ENCODE measurements at places on chromosomes 16 and 17.

DNA sequence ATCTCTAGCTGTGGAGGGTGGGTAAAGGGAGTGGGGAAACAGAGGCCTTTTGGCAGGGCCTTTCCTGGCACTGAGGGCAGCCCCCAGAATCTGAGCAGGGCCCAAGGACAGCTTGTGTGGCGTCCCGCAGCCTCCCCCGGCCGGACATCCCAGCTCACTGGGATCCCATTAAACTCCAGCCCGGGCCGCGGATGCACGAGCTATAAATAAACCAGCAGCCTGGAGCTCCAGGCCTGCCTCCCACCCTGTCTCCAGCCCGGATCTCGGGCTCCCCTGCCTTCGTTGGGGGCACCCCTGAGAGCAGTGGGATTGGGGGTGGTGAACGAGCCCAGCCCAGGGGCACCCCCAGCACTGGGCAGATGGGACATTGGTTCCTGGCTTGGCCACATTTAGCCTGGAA is 13.8 kb upstream of the AATK start:
- DNase-seq, result no peak

- no peak for DNase-seq
Measured at GRCh38 chr16:9903-10665, 43.3 kb downstream of the POLR3K start.

DNA sequence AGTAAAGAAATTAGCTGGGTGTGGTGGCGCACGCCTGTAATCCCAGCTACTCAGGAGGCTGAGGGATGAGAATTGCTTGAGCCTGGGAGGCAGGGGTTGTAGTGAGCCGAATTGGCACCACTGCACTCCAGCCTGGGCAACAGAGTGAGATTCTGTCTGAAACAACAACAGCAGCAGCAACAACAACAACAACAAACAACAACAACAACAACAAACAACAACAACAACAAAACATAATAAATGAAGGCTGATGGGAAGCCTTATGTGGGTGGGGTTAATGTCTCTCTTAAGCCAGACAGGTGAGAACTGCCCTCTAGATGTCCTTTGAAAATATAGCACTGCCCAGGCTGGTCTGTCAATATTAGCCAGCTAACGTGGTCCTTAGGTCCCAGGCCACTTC is 107.3 kb downstream of the MSI2 start:
- DNase-seq, result no peak

DNA sequence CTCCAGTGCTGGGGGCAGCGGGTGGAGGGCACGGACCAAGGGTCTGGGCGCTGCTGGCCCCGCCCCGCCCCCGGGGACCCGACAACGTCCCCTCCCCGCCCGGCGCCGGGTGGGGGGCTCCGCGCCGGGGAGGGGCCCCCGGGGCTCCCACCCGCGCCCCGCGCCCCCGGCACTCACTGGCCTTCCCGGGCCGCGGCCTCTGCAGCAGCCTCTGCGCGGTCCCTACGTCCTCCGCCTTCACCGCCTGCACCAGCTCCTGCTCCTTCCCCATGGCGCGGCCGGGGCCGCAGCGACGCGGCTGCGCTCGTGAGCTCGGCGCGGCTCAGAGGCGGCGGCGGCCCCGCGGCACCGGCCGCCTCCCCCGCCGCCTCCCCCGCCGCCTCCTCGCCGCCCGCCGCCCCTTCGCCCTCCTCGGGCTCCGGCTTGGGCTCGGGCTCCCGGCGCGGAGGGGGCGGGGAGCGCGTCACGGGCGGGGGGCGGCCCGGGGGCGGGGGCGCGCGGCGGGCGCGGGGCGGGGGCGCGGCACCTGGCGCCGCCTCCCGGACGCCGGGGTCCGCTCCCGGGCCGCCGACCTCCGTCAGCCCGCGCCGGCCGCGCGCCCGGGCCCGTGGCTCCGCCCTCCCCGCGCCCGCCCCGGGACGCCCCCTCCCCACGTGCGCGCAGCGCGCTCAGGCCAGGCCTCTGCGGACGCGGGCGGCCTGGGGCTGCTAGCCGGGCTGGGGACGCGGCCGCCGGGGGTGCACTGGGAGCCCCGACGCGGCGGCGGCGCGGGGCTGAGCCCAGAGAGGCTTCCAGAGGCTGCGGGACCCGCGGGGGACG is at the start of gene CASKIN1:
CASKIN1 (minus strand) TSS at position 444 of the 819 bp plus-strand sequence; CDS start at position 271, 173 bp downstream.
- no peak for DNase-seq

Measured in HuH-7.5 (cell line).